LoVo (cell line): ENCODE measurements at places on chromosomes 11 and 22.

DNA sequence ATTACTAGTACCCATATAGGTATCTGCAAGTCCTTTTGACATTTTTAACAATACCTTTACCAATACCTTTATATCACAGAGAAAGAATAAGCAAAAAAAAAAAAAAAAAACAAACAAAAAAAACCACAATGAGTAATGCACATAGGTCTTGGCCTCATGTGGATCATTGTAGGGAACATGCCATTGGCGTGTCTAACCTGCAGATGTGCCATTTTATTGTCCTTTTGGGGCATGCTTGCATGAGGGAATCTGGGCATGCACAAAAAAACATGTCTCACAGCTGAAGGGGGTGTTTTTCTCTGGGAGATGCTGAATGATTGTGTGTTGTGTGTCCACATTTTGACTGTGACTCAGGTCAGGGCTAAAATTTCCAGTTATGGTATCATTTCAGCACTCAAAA, 361.6 kb downstream of the GUCY1A2 start:
- no peak for DNase-seq

DNA sequence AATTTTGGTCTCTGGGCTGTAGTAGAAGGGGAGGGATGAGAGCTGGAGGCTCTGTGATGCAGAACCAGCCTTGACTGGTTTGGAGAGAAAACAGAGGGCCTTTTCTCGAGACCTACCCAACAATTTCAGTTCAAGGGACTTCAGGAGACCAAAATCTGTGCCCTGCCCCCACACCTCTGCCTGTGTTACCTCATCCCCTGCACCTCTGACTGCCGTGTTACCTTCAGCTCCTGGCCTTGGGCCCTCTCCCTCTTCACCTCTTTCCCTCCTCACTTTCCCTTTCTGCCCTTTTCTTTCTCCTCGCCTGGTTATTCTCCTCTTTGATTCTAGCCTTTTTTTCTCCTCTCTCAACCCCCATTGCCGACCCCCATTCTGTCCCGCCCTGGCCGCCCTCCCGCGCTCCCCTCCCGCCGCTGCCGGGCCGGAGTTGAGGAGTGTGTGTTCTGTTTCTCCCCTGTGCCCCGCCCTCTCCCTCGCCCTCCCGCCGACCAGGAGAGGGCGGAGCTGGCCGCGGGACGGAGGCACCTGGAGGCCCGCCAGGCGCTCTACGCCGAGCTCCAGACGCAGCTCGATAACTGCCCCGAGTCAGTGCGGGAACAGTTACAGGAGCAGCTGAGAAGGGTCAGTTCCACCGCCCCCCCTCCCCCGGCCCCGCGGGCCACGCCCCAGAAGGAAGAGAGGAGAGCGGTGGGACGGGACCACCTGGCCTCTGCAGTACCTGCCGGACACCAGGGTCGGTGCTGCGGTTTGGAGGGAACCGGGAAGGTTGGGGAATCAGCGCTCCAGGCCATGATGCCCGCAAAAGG, 27.2 kb downstream of the PHLDB1 start:
- peak; percentile 79 for DNase-seq

DNA sequence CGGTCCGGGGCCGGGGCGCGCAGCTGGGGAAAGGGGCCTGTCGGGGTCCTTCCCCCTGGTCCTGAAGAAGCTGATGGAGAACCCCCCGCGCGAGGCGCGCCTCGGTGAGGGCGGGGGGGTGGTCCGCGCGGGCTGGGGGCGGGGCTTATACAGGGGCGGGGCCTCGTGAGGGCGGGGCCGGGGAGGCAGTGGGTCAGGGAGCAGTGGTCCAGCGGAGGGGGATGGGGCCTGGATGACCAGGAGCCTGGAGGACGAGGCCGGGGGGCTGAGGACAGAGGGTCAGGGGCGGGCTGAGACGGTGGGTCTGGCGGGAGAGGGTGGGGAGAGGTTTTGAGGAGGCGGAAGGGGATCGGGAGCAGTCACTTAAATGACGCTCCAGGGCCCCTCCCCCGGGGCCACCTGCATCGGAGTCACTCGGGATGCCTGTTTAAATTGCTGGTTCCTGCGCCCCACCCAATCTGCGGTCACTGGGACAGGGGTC, 396 bp downstream of the TEF start:
- DNase-seq, result peak; percentile 25

- peak; percentile 12 for DNase-seq
Observed at GRCh38 chr11:61693922-61694601, 13.9 kb downstream of the DAGLA start.

DNA sequence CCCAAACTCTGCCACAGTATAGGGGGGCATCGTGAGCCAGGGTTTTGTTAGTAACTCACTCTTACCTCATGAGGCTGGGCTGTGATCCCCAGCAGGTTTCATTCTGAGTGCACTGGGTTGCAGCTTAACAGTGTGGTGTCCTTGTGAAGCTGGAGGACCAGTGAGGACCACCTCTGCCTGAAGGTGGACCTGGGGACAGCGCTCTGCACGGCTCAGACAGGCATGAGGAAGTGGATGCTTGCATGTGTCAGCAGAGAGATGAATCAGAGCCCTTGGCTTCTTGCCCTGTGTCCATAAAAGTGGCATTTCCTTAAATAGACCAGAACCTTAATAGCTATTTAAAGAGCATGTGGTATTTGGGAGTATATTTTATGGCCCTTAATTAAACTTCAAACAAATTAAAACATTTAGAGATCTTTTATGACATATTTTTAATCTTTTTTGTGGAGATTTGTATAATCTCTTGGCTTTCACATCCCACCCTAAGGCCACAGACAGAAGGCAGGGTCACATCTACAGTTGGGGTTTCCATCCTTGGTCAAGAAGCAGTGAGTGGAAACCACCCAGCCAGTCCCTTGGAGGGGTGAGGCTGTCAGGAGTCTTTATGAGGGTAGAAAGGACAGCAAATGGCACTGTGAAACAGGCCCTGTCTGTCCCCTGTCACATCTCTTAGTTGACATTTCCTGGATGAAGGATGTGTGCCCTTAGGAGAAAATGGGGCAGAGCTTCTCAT, 24.8 kb upstream of the ADORA2A start:
- peak; percentile 96 for DNase-seq

DNA sequence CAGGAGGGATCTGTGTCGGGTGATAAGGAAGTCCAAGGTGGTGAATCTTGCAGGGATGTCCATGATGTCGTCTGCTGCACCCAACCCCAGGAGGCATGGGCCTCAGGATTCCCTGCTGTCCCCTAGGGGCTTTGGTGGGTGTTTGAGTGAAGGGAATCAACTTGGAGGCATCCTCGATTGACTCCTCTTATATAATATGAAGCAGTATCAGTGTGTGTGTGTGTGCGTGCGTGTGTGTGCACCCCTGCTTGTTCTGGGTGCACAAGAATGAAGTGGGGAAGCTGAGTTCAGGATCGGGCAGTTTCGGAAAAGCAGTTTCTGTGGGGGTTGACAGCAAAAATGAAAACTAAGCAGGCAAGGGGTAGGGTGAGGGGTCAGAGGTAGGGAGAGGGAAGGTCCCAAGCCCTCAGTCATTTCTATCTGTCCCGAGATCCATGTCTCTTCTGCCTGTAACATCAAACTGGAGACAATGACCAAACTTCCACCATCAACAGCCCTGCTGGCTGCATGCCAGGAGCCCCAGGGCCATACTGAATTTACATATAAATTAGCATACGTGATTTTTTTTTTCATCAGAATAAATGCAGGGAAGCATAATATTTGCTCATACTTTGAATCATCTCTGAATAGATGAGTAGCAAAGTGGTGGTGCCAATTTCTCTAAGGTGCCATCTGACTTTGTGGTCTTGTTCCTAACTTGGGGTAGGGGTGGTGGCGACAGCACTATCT, 2.0 kb downstream of the NTM start:
- DNase-seq, result no peak

DNA sequence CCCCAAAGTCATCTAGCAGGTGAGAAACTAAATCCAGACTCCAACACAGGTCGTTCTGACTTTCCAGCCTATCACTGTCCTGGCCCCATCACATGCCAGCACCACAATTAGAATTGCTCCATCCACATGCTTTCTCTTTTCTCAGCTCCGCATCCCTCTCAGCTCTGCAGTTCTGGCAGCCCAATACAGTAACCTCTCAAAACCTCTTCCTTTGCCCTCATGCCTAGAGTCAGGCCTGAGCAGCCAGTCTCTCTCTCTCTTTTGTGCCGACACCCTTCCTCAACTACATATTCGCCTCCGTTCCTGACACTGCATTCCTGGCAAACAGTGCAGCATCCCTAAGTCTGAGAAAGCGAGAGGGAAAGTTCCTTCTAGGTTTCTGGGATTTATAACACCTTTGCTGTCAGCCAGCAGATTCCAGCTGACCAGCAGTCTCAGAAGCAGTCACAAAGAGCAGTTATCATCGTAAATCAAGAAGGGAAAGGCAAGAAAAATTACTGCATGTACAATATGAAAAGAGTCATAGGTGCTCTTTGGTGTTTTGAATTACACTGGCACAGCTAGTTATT, 258.0 kb downstream of the FAT3 start:
- DNase-seq, result no peak

GRCh38 chr11:70225681-70226177, 22.6 kb downstream of the FADD start:
- DNase-seq, result peak; percentile 93

DNA sequence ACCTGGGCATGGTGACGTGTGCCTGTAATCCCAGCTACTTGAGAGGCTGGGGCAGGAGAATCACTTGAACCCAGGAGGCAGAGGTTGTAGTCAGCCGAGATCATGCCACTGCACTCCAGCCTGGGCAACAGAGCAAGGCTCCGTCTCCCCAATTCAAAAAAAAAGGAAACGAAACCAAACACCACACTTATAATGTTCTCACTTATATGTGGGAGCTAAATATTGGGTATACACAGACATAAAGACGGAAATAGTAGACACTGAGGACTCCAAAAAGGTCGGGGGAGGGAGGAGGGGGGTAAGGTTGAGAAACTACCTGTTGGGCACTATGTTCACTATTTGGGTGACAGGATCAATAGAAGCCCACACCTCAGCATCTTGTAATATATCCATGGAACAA, 94.3 kb downstream of the GAB2 start:
- DNase-seq, result no peak

DNA sequence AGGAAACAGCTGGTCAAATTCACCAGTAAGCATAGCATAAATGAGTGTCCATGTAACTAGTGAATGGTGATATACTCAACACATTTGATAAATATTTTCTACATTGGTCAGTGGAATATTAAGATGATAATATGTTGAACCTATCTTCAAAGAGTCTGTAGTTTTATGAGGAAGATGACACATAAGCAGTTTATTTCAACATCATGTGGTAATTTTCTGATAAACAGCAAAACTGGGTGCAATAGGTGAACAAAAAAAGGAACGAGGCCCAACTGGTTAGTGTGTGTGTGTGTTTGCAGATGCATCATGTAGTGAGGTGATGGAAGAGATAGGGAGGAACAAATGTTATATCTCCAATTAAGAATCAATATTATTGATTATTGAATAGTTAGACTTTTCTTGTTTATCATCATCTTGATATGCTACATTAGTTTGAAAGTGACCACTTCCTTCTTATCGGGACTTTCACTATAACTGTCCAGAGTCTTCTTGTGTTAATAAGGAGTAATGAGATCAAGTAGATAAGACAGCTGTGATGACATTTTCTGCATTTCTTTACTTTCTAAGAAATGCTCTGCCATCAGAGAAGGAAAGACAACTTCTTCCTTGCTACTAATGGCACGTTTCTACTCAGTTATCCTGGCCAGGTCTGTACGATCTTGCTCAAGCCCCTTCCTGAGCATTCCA, 270.7 kb downstream of the ETS1 start:
- DNase-seq, result no peak

DNA sequence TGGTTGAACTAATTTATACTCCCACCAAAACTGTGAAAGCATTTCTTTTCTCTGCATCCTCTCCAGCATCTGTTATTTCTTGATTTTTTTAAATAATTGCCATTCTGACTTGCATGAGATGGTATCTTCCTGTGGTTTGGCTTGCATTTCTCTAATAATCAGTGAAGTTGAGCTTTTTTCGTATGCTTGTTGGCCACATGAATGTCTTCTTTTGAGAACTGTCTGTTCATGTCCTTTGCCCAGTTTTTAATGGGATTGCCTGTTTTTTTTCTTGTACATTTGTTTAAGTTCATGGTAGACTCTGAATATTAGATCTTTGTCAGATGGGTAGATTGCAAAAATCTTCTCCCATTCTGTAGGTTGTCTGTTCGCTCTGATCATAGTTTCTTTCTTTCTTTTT, 46.1 kb downstream of the MS4A13 start:
- no peak for DNase-seq

- no peak for DNase-seq
Observed at GRCh38 chr11:34271727-34272126, 86.1 kb downstream of the ABTB2 start.

- no peak for DNase-seq
Observed at GRCh38 chr22:39388261-39389011, 11.1 kb upstream of the TAB1 start.

- DNase-seq, result no peak
Observed at GRCh38 chr11:16960250-16960649, 54.0 kb downstream of the PLEKHA7 start.

GRCh38 chr11:86066657-86067008, 2.3 kb downstream of the PICALM start:
- no peak for DNase-seq

DNA sequence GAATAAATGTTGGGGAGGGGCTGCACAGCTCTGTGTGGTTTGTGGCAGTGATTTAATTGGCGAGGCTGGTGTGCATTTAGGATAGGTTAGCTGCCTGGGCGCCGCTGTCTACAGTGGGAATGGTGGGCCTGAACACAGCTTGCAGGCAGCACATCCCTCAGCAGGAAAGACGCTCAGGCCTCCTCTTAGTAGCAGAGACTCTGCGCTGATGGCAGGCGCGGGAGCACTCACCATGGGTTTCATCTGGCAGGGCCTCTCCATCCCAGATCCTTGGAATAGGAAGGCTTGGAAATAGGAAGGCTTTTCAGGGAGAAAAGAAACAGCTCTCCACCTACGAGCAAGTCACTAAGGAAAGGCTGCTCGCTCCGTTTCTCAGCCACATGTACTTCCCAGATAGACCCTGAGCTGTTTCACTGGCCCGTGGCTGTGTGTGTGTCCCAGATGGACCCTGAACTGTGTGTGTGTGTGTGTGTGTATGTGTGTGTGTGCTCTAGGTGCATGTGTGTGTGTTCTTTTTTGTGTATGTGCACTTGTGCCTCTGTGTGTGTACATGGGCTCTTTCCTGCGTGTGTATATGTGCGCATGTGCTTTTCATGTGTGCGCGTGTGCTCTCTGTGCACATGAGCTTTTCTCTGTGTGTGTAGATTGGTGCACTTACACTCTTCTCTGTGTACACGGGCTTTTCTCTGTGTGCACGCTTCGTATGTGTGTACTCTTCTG, 144.0 kb downstream of the TBC1D22A start:
- no peak for DNase-seq

GRCh38 chr11:107276077-107276476, 181.5 kb downstream of the CWF19L2 start:
- DNase-seq, result no peak

GRCh38 chr11:35144806-35145205, 5.8 kb downstream of the CD44 start:
- DNase-seq, result no peak

GRCh38 chr11:75697906-75698581, 19.6 kb upstream of the MOGAT2 start:
- peak; percentile 19 for DNase-seq
